ENCODE measurements at places on chromosomes 6 and 20.

- DNase-seq, result no peak
Observed at GRCh38 chr20:19749618-19750071, 8.4 kb upstream of the RIN2 start.

GRCh38 chr6:98843271-98844243 lies 9.2 kb downstream of the POU3F2 start:
- DNase-seq, result no peak

- no peak for DNase-seq
Observed at GRCh38 chr6:1940381-1940780, 305.0 kb downstream of the GMDS start.

- no peak for DNase-seq
Observed at GRCh38 chr20:32610472-32611218, 25.5 kb upstream of the NOL4L start.

DNA sequence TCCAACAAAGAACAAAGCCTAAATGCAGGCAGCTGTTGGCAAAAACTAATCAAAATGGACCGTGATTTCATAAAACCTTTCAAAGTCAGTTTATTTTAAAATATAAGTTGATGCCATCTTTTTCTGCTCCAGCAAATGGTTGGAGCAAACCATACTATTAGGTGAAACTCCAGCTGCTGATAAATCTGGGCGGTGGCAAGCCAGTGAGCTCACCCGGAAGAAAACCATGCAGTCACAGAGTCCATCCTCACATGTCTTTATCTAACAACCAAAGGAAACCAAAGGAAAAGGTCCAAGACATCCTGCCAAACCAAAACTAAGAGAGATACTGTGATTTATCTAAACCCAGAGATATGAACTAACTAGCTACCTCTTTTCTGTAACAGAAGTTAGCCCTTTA lies 72.6 kb downstream of the HIVEP2 start:
- DNase-seq, result no peak

DNA sequence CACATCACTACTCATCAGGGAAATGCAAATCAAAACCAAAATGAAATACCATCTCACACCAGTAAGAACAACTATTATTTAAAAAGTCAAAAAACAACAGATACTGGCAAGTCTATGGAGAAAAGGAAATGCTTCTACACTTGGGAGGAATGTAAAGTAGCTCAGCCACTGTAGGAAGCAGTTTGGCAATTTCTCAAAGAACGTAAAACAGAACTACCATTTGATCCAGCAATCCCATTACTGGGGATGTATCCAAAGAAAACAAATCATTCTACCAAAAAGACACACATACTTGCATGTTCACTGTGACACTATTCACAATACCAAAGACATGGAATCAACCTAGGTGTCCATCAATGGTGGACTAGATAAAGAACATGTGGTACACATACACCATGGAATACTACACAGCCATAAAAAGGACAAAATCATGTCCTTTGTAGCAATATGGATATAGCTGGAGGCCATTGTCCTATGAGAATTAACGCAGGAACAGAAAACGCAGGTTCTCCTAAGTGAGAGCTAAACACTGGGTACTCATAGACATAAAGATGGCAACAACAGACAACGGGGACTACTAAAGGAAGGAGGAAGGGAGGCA lies 260.4 kb downstream of the RNGTT start:
- no peak for DNase-seq

DNA sequence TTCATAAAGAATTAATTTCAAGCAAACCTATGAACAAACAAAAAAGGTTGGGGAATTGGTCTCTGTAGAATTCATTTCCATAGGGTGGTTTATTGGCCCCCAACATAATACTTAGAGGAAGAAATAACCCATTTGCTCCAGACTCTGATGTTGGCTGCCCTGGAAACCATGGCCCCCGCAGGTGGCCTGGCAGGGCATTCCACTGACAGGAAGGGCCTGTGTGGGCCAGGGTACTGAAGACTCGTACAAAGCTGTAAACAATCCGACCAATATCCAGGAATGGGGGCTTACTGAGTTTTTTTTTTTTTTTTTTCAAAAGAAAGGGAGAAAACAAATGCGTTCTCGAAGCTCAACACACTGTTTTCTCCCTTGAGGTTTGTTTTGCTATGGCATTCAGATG lies 59.5 kb downstream of the CLIC5 start:
- DNase-seq, result no peak

DNA sequence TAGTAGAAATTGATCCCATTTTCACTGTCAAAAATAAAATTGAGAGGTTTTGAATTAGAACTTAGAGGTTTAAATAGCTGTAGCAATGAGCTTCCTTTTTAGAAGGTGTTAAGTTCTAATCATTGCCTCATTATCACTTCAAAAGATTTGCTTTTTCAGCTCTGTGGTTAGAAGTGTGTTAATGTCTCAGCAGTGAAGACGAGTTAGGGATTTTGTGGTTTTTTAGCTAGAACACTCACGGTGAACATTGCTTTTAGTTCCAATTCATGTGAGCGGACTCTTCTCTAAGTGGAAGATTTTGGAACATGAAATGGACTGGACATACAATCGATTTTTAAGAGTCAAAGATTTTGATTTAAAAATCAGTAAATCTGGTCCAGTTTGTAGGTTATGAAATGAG lies 12.7 kb upstream of the IFNGR1 start:
- DNase-seq, result no peak

- no peak for DNase-seq
Observed at GRCh38 chr6:39927159-39927558, 7.1 kb downstream of the MOCS1 start.

DNA sequence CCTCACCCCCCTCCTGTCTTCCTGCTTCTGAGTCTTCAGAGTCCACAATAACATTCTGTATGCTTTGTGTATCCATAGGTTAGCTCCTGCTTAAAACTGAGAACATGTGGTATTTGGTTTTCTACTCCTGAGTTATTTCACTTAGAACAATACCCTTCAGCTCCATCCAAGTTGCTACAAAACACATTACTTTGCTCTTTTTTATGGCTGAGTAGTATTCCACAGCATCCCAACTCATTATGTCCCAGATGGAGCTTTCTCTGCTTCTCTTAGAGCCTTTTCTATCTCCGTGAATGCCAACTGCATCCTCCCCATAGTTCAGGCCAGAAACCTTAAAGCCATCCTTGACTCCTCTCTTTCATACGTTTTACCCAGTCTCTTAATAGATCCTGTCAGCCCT lies 55.8 kb downstream of the STMND1 start:
- DNase-seq, result no peak

- DNase-seq, result no peak
Observed at GRCh38 chr20:52752023-52752422, 220.1 kb upstream of the TSHZ2 start.

DNA sequence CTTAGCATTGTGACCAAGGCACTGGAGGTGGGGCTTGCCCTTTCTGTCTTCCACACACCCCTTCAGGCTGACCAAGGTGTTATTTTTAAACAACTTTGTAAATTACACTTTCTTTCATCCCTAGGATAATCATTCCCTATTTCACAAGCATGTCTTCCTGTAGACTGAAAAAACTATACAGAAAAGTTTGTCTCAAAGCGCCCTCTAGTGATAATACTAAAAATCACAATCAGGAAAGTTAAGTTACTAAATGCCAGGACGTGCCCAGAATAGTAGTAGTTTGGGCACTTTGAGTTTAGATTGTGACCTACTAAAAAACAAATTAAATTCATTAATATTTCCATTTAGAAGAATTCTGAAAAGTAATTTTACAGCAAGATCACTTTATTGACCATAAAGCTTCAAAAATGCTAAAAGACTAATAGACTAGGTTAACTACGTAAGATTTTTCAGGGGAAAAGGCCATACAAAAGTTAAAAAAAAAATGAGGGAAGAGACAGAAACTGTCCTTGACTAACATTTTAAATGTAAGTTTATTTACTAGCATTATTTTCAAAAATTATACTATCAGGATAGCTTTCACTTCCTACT lies 123.3 kb upstream of the DUSP22 start:
- peak; percentile 67 for DNase-seq
